ENCODE measurements at places on chromosomes 4 and X.

DNA sequence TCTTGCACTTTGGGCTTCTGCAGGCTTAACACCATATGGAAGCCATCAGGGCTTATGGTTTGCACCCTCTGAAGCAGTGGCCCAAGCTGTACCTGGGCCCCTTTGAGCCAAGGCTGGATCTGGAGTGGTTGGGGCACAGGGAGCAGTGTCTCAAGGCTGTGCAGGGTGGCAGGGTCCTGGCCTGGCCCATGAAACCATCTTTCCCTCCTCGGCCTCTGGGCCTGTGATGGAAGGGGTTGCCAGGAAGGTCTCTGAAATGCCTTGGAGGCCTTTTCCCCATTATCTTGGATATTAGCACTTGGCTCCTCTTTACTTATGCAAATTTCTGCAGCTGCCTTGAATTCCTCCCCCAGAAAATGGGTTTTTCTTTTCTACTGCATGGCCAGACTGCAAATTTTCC is 134.7 kb upstream of the USP9X start:
- no peak for DNase-seq

- no peak for DNase-seq
Observed at GRCh38 chrX:10579112-10580011, 41.0 kb downstream of the MID1 start.

- DNase-seq, result no peak
Observed at GRCh38 chr4:108635070-108635655, 14.8 kb downstream of the RPL34 start.

- DNase-seq, result no peak
Observed at GRCh38 chrX:42128020-42128419, 204.7 kb upstream of the CASK start.

DNA sequence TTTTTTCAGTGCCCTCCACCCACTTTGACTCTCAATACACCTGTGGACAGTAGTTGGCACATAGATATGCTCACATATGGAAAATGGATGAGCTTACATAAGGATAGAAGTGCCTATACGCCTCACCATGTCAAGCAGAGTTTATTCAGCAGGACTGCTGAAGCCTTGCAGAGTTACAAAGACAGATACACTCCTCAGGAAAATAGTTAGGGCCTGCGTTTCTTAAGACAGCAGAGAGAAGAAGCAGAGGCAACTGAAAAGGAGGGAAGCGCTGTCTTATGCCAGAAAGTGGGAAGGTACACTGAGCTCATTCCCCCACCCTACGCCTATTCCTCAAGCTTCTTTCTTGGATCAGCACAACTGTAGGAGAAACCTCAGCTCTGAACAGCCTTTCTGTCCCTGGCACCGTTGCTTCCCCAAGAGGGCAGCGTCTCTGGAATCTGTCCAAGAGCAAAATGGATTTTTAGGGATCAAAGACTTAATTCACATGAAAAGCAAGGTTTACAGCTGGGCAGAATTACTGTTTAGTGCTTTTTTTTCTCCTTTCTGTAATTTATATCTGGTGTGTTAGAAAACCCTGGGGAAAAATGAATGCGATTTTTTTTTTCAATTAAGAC is 37.3 kb upstream of the MBTPS2 start:
- no peak for DNase-seq

Data from activated T-cell treated with anti-CD3 and anti-CD28 coated beads, Interleukin-2, amount 50 U/mL, for 48 hours (primary cell).